ENCODE measurements at places on chromosomes 3 and 15.

GRCh38 chr15:70976851-70977250, 84.2 kb downstream of the LRRC49 start:
- DNase-seq: no peak

DNA sequence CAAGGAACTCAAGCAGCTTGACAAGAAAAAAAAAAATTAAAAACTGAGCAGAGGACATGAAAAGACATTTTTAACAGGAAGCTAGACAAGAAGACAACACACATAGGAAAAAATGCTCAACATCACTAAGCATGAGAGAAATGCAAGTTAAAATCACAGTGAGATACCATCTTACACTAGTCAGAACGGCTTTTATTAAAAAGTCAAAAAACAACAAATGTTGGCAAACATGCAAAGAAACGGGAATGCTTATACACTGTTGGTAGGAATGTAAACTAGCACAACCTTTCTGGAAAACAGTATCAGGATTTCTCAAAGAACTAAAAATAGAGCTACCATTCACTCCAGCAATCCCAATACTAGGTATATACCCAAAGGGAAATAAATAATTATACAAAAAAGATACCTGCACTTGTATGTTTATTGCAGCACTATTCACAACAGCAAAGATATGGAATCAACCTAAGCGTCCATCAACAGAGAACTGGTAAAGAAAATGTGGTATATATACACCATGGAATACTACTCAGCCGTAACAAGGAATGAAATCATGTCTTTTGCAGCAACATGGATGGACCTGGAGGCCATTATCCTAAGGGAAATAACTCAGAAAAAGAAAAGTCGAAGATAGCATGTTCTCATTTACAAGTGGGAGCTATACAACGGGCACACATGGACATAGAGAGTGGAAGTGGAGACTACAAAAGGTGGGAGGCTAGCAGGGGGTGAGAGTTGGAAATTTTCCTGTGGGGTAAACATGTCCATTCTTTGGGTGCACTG, 5.2 kb downstream of the GOLIM4 start:
- no peak for DNase-seq

GRCh38 chr3:194128202-194128918, 7.6 kb upstream of the HES1 start:
- DNase-seq: no peak

DNA sequence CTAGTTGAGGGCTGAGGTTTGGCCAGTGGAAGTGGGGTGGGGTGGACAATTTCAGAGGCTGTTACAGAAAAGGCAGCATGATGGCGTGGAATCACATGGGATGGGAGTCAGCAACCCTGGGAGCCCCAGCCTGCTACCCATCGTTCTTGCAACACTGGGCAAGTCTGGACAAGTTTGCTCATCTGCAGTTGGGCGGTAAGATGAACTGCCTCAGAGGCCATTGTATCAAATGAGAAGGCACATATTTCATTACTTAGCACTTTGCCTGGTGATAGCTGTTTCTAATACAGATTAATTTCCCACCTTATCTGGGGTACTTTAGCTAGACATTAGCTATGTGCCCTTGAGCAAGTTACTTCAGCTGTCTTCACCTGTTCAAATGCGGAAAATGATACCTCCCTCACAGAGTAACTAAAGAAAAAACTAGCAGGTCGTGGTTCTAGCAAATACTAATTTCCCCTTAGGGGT, 248.9 kb downstream of the THSD4 start:
- DNase-seq: no peak

- DNase-seq: no peak
Observed at GRCh38 chr3:3851621-3852323, 52.5 kb downstream of the LRRN1 start.

GRCh38 chr3:157274644-157275137, 114.7 kb upstream of the CCNL1 start:
- no peak for DNase-seq

GRCh38 chr3:44562147-44562546, 7.2 kb downstream of the ZKSCAN7 start:
- no peak for DNase-seq

DNA sequence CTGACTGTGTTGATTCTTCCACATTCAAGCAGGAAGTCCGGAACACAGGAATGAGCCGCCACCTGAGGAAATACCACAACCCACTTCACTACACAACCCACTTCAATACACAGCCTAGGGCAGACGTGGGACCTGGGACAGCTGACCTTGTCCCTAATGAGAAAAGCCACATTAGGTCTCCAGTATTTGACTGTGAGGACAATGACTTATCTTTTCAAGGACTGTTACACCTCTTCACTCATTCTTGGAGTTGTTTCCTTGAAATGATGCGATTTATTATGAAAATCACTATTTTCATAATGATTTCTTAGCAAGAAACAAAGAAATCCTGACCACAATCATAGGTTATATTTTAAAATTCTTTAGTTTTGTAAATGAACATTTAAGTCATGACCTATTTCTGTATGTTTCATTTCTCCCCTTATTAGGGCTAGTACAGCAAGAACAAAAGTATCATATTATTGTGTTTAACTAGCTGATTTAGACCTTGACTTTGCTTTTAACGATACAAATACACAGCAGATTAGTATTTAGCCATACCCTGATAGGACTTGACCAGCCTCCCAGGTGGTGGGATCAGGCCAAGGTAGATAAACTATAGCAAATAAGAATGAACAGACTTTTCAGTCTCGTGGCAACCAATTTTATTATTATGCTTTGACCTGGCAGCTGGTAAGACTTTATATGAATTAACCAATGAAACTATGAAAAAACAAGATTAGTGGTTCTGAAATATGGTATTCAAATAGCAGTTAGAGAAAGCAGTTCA, 6.0 kb downstream of the RAB27A start:
- DNase-seq: no peak

- DNase-seq: no peak
Observed at GRCh38 chr15:58346361-58346760, 85.4 kb upstream of the LIPC start.

DNA sequence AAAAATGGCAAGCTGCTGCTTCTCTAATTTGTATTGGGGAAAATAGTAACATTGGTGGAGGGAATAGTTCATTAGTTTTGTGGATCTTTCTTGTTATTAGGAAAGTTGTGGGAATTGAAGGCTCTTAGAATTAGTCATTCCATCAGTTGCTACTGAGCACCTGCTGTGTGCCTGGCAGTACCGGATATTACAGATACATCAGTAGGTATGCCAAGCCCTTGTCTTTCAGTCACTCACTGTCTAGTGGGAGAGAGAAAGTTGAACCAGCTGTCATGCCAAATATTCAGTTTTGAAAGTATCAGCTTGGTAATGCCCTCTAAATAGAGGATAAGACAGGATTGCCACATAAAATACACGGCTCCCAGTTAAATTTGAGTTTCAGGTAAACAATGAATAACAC, 32.5 kb downstream of the IGSF10 start:
- no peak for DNase-seq

GRCh38 chr3:169931747-169932520, 20.6 kb downstream of the SAMD7 start:
- no peak for DNase-seq

DNA sequence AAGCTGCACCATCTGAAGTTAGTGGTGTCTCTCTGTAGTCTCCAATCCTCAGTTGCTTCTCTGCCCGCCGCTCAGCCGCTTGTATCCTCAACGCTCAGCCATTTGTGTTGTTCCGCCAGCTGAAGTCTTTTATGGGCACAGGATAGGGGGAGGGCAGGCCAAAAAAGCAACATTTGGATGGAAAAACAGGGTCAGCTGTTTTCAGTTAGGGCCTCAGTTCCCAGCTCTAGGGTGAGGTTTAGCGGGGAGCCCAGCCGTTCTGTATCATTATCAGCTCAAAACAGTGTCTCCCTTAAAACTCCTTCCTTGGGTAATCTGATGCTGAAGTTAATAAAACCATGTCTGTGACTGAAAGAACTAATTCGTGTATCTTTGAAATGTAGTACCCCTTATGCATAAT, 329.5 kb upstream of the AZI2 start:
- no peak for DNase-seq

DNA sequence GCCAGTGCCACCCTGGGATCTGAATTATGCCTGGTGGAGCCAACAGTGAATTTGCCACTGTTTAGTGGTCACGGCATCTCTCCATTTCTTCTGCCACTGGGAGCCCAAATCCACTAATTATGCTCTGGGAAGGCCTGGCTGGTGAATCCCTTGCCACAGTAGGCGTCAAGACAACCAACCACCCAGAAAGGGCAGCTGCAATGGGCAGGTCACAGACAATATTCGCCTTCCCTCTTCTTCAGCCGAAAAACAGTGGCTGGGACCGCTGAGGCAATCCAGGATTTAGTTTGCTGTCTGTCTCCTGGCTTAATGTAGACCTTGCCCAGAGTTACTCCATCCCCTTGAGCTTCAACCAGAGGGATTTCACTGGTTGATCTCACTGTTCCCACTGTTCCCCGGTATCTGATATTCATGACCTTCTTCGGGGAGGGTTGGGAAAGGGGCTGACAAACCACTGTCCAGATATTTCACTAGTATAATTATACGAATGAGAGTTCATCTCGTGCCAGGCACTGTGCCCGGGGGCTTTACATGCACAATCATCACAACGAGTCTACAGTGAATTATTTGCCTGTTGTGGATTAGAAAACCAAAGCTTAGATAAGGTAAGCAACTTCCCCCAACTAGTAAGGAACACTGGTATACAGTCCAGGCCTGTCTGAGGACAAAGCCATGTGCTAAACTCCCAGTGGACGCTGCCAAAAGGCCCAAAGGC, 49.9 kb upstream of the RAB6B start:
- DNase-seq: peak; percentile 65

DNA sequence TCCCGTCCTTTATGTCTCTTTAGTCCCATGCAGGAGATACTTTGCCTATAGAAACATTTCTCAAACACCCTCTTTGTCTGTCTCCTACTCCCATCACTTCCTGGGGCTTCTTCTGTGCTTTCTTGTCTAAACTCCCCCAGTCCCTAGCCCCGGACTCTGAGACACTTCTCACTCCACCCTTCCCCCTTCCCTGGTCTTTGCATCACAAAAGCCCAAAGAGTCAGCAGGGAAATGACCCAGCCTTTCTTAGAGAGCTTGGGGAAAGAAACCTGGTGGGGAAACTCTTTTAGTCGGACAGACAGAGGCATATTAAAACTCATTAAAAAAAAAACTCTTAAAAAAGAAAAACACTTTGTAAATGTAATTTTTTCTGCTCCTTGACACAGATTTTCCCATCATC, 211.2 kb downstream of the TJP1 start:
- no peak for DNase-seq

GRCh38 chr3:14261229-14261628, 82.6 kb downstream of the LSM3 start:
- DNase-seq: peak; percentile 90

GRCh38 chr15:41695750-41696436, 35.7 kb downstream of the MGA start:
- no peak for DNase-seq

- DNase-seq: no peak
Observed at GRCh38 chr3:104436506-104436905, 930.2 kb upstream of the ALCAM start.

GRCh38 chr3:150922611-150923010, 17.4 kb upstream of the MINDY4B start:
- no peak for DNase-seq

DNA sequence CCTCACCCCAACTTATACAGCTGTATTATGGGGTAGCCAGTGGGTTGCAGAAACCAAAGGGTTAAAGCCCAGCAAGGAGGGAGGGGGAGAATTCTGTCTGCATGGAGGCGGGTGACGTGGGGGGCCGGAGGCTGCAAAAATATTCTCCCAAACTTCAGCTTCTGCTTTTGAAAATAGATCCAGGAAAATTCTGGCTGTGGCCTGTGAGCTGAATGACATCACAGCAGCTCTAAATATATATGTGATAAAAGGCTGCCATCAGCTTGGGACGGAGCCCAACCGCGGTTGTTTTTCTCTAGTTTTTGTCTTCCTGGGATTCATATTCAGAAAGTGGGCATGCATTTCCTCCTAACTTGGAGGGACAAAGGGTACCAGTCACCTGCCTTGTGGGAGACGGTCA, 27.6 kb downstream of the MAPKAPK3 start:
- DNase-seq: no peak
